Fibroblast of gingiva (primary cell): ENCODE measurements at places on chromosomes 12 and 14.

GRCh38 chr12:124196236-124196635 lies 98.7 kb upstream of the RFLNA start:
- no peak for DNase-seq

GRCh38 chr12:116525418-116526001 lies 33.7 kb upstream of the MAP1LC3B2 start:
- DNase-seq, result peak; percentile 87

GRCh38 chr14:35400648-35401421 lies 3.7 kb downstream of the NFKBIA start:
- DNase-seq, result no peak

DNA sequence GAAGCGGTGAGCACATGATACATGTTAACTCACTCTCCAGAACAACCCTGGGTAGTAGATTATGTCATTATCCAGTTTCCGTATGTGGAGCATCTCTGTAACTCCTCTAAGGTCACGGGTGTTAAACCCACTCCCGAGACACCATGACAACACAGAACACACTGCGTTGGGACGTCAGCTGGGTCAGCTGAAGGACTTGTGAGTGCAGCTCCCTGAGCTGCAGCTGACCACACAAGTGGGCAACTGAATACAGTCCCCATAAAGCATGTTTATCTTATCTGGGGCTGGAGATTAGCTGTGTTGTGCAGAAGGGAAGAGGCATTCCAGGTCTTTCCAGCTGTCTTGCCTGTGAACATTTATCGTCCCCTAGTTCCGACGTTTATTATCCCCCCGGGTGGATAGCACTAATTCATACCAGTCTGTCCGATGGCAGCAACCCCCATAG lies 211.5 kb downstream of the CHST11 start:
- no peak for DNase-seq

GRCh38 chr12:43245947-43246346 lies 306.1 kb downstream of the ADAMTS20 start:
- no peak for DNase-seq

- no peak for DNase-seq
These were observed 68.4 kb upstream of the PPM1H start for GRCh38 chr12:63003223-63003819.
